ENCODE measurements at places on chromosomes 4 and X. TPM values are rescaled to one million over a fixed set of nuclear protein-coding genes. Genes with fewer than 3 reads are reported as not detected.

The DRD5 gene
- not detected for total RNA-seq

The ARHGEF6 gene
- 0.19 TPM for total RNA-seq

The SMIM31 gene
- total RNA-seq, result 0.07 TPM

The NKX3-2 gene
- total RNA-seq, result 0.09 TPM

The STATH gene
- total RNA-seq, result not detected

The RNF212 gene
- total RNA-seq, result 2.1 TPM

The CSAG3 gene
- total RNA-seq, result not detected

The GLOD5 gene
- not detected for total RNA-seq

The HCFC1 gene
- 42.2 TPM for total RNA-seq

The INTU gene
- total RNA-seq, result 2.3 TPM

The FOXP3 gene
- total RNA-seq, result 0.14 TPM

The KLB gene
- total RNA-seq, result 0.18 TPM

The P2RY10 gene
- not detected for total RNA-seq

The GYPE gene
- not detected for total RNA-seq

The PNMA5 gene
- not detected for total RNA-seq

The CXCL9 gene
- total RNA-seq, result not detected

The S100G gene
- total RNA-seq, result not detected

The FREM3 gene
- not detected for total RNA-seq

The FGA gene
- total RNA-seq, result 7.9 TPM

The EGF gene
- total RNA-seq, result 0.21 TPM

The NLGN4X gene
- not detected for total RNA-seq

The TMPRSS11F gene
- not detected for total RNA-seq

The NUDT6 gene
- total RNA-seq, result 7.2 TPM

The MID1IP1 gene
- 38.2 TPM for total RNA-seq

The HPGD gene
- 50.0 TPM for total RNA-seq

The ASB12 gene
- not detected for total RNA-seq

The HSD17B10 gene
- total RNA-seq, result 166 TPM

The TMEM184C gene
- 17.6 TPM for total RNA-seq

The CLDN22 gene
- total RNA-seq, result not detected

The PPP1R2C gene
- total RNA-seq, result not detected

The TCEAL2 gene
- not detected for total RNA-seq

The PNMA6F gene
- not detected for total RNA-seq

The TXK gene
- total RNA-seq, result 0.20 TPM

The AFM gene
- total RNA-seq, result not detected

The USP17L29 gene
- total RNA-seq, result not detected

The SOWAHD gene
- 0.20 TPM for total RNA-seq

The SYAP1 gene
- 21.8 TPM for total RNA-seq

The SPANXD gene
- not detected for total RNA-seq

The F8 gene
- 4.5 TPM for total RNA-seq

The FRG2 gene
- 0.09 TPM for total RNA-seq

The PABPC5 gene
- total RNA-seq, result not detected

The GAGE12F gene
- total RNA-seq, result not detected

The MAGEB2 gene
- not detected for total RNA-seq

The REELD1 gene
- not detected for total RNA-seq

The NEK1 gene
- 3.1 TPM for total RNA-seq

The NAP1L3 gene
- total RNA-seq, result 0.62 TPM

The PNMA3 gene
- 0.13 TPM for total RNA-seq

The HS3ST1 gene
- 0.34 TPM for total RNA-seq

Data from A549 treated with RU486 at 1 μM for 4 hours (cell line).